ENCODE measurements at places on chromosomes 11 and 22.

DNA sequence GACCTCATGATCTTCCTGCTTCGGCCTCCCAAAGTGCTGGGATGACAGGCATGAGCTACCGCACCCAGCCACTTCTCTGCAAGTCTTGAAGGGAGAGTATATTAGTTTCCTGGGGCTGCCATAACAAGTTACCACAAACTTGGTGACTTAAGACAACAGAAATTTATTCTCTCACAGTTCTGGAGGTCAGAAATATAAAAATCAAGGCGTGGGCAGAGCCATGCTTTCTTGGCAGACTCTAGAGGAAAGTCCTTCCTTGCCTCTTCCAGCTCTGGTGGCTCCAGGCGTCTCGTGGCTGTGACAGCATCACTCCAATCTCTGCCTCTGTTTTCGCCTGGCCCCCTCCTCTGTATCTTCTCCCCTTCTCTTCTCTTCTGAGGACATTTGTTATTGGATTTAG lies 110.2 kb upstream of the NAV2 start:
- no peak for DNase-seq

GRCh38 chr11:30328681-30329080 lies 5.8 kb downstream of the ARL14EP start:
- DNase-seq, result no peak

DNA sequence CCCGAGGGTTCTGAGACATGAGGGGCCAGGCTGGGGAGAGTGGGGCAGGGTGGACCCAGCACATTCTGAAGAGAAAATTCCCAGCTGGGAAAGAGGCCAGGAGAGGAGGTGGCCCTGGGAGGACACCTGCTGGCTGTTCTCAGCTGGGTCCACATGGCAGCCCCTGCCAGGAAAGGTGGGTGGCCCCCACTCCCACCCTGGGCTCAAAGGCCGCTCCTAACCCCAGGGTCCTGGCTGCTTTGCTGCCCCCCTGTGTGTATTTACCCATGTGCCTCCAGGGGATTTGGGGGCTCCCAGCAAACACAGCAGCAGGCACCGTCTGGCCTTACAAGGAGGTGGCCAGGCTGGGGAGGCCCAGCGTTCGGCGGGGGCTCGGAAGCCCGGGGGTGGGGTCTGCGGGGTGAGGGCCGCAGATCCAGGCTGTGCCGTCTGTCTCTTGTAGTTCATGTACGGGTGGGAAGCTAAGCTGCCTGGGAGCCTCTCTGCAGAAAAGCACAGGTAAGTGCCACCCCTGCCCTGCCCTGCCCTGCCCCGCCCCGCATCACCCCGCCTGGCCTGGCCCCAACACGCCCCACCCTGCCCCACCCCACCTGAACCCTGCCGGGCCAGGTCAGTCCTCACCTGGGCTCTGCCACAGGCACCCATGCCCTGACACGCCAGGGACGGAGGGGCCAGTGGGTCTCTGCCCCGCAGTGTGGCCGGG lies 10.6 kb downstream of the MUC5B start:
- DNase-seq, result no peak

DNA sequence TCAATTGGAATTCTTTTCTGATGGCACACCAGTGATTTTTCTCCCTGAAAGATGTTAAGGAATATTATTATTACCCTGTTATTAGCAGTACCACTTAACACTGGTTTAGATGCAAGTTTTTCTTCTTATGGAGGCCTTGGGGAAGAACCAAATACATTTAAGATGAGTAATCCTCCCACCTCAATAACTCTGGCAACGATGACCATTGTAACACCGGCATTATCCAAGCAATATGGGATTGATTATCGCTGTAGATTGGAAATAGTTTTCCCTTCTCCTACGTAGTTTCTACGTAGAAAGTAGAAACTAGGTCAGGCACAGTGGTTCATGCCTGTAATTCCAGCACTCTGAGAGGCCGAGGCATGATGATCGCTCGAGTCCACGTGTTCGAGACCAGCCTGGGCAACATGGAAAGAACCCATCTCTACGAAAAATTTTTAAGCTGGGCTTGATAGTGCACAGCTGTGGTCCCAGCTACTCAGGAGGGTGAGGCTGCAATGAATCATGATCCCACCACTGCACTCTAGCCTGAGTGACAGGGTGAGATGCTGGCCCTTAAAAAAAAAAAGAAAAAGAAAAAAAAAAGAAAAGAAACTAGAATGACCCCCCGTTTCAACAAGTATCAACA lies 45.5 kb downstream of the PACSIN2 start:
- DNase-seq, result no peak

DNA sequence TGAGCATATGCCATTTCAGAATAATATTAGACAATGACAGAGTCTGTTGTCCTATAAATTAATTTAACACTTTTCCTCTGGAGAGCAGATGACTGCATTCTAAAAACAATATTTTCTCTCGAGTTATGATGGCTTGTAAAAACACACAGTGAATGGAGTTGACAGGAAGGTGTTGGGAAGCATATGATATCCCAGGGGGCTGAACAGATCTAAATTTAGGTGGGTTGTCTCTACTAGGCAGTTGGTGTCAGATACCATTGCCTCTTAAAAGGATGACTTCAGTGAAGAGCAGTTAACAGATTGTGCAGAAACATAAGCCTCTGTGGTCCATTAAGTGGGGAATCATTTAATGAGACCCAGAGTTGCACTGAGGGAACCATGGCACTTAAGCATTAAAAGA lies 30.7 kb downstream of the SVIP start:
- no peak for DNase-seq

GRCh38 chr11:85758026-85758425 lies 52.9 kb downstream of the SYTL2 start:
- DNase-seq, result no peak

DNA sequence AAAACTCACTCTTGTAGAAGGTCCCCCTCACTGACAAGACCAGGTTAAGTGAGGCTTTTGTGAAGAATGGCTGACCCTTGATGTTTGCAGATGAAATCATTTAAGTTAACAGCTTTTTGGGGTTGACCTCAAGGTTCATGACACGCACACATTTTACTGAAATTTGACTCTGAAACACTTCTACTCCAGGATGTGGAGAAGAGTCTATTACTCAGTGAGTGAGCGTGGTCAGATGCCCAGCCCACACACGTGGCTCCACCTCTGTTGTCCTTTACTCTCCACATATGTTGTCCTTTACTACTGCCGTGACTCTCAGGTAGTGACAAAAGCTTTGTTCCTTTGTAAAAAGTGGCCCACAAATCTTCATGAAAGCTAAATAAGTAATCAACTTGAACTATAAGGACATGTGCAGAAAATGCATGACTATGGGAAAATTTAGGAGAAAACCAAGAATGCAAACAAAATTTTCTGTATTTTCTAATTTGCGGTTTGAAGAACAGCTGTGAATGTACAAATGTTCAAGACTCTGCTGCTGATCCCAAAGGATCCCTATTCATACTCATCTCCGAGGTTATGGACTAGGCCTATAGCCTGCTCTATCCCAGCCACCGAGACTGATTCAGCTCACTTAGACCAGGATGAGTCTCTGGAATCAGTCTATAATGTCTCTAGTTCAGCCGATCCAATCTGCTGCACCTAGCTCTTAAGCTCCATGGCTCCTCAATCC lies 22.4 kb downstream of the XRRA1 start:
- DNase-seq, result no peak

DNA sequence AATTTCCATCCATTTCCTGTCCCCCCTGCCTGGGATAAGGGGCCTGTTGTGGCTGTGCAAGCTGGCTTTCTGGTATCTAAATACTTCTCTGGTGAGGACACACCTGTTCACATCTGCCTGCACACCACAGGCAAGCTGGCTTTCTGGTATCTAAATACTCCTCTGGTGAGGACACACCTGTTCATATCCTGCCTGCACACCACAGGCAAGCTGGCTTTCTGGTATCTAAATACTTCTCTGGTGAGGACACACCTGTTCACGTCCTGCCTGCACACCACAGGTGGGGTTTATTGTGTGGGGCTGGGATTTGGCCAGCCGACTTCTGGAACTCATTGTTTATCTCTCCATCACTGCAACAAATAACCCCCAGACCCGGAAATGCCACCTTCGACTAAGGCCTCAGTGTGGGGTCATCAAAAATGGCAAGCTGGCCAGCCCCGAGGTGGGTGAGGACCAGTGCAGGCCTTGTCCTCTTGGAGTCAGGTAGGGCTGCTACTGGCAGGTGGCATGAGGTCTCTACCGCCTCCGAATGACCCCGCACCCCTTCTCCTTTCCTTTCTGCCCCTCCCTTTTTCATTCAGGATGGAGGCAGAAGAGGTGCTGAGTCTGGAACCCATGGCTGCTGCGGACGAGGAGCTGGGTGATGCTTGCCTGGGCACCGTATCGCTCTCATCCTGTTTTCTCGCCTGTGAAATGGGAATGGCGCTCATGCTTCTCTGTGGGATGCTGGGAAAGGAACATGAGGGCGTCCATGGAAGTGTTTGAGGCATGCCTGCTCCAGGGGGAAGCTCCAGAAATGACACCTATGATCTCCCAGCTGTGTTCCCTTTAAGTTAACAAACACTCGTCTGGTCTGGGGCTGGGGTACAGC lies 43.5 kb upstream of the MYEOV start:
- no peak for DNase-seq

DNA sequence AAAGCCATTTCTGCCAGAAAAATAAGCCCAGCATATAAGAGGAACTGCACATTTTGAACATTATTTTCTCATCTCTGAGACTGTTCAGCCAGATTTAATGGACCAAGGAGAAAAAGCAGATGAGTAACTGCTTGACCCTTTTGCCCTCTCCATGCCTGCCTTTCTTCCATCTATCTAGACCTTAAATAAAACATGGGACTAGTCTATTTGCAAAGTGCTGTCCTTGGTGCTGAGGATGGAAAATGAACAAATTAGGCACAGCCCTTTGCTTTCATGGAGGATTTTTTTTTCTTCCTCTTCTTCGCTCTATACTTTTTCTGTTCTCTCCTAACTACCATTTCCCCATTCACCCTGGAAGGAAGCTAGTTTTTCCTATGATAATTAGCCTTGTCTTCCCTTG lies 361.3 kb downstream of the GRM5 start:
- no peak for DNase-seq

GRCh38 chr11:15742626-15743519 lies 613.5 kb downstream of the SOX6 start:
- DNase-seq, result no peak

DNA sequence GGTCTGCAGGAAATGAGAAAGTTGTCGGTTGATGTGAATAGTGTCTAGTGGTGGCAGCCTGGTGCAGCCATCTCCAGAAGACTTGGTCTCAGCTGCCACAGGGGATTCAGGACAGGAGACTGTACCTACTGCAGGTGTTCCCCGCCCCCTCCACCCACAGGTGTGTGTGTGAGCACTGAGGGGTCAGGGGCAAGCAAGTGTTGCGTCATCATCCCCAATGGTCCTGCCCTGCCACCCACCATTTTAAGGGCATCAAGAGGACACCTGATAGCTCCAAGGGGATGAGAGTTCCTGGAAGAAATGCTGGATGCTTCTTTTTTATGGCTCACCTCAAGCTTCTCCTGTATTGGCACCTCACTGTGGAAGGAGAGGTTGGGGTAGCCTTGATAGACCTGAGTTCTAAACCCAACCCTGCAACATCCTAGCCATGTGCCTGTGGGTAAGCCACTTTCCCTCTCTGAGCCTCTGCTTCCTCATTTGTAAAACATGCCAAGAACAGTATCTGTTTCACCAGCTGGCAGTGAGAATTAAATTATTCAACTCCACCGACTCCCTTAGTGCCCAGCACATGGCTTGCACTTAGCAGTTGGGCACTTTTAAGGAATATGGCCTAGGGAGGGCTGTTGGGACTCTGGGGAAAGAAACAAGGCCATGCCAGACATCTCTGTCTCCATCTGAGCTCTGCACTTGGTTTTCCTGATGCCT lies 6.1 kb downstream of the C11orf91 start:
- no peak for DNase-seq
